Stimulated activated CD8-positive, alpha-beta memory T cell treated with anti-CD3 and anti-CD28 coated beads, Interleukin-15, amount 100 ng/mL, for 24 hours (primary cell): ENCODE measurements at places on chromosomes 12 and 14.

- DNase-seq, result no peak
Observed at GRCh38 chr12:116423094-116423493, 136.1 kb upstream of the MAP1LC3B2 start.

DNA sequence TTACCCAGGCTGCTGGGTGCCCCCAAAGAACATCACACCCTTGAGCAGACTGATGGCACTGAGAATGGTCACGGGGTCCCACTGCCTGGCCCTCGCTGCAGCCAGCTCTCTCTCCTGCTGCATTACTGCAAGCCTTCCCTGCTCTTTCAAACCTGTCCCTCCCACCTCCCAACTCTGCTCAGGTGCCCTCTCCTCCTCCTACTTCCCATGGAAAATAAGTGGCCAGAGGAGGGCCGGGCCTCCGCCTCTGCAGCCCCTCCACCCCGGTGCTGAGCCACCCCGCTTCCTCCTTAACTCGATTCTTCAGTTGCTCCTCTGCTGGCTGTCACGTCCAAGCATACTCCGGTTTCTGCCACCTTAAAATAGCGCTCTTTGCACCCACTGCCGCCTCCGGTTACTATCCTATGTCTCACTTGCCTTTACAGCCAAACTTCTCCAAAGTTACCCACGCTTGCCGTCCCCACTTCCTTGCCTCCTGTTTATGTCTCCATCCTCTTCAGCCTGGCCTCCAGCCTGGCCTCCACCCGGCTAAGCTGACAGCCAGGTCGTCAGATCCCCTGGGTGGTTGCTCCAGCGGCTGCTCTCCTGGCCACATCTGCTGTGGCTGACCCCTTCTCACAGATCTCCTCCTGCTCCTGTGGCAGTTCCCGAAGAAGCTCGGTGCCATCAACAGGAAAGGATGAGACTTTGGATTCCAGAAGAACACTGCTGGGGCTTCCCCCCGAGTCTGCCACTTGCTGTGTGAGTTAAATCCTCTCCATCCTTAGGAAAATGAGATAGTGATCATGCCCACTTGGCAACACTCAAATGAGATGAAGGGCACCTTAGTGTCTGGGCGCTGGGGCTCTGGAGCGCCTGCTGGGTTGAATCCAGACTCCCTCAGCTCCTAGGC lies 7.7 kb downstream of the SMIM41 start:
- no peak for DNase-seq

- DNase-seq, result no peak
Observed at GRCh38 chr12:65497660-65498059, 219.2 kb downstream of the MSRB3 start.

DNA sequence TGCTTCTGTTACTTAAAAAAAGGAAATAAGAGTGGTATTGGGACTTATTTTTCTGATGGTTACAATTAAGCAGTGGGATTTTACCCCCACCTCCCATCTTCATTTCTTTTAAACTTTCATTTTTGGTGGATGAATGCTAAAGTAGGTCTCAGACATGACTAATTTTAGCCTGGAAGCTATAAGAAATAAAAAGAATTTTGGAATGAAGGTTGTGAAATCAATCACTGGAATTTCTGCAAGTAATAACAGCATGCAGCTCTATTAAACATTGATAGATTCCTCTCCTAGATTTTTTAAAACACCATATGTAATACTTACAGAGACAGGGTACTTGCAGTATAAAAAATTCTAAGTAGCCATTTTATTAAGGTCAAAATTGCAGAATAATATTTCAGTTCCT lies 164.2 kb upstream of the CLEC14A start:
- DNase-seq, result no peak

DNA sequence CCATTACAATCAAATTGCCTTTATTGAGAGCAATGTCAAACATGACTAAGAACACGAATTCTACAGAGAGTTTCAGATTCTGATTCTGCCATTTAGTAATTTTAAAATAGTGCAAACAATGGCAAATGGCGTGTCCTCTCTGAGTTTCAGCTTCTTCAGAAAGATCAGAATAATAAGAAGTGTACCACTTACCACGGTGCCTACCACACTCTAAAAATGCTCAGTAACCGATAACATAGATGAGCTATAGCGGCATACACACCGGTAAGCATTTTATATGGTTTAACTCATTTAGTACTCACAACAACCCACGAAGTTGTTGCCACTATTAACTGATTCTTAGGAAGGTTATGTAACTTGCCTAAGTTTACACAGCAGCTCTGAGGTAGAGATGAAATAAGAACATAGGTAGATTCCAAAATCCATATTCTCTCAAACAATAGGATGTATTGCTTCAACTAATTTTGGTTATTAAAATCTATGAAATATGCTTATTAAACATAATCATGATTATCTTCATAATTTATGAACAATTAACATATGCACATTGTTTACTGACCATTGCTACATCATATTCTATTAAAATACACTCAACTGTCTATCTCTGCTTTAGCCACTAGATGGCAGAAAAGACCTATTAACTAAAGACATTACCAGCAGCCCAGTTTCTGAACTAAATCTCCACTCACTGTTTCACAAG lies 38.3 kb downstream of the SLC6A15 start:
- no peak for DNase-seq

DNA sequence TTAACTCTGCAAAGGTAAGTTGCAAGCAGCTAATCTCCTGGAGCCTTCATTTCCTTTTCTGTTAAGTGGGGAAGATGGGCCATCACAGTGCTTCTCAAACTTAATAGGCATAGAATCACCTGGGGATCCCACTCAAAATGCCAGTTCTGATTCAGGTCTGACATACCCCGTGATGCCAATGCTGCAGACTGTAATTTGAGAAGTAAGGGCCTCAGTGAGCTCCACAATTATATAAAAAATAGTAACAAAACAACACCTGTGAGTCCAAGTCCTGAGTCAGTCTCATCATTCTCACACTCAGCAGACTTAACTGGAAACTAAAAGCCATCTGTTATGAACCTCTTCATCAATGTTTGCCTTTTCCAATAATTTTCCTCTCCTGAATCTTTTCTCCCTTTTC lies 10.8 kb upstream of the PSMA6 start:
- no peak for DNase-seq

GRCh38 chr12:32603858-32604257 lies 75.2 kb upstream of the DNM1L start:
- DNase-seq, result no peak

DNA sequence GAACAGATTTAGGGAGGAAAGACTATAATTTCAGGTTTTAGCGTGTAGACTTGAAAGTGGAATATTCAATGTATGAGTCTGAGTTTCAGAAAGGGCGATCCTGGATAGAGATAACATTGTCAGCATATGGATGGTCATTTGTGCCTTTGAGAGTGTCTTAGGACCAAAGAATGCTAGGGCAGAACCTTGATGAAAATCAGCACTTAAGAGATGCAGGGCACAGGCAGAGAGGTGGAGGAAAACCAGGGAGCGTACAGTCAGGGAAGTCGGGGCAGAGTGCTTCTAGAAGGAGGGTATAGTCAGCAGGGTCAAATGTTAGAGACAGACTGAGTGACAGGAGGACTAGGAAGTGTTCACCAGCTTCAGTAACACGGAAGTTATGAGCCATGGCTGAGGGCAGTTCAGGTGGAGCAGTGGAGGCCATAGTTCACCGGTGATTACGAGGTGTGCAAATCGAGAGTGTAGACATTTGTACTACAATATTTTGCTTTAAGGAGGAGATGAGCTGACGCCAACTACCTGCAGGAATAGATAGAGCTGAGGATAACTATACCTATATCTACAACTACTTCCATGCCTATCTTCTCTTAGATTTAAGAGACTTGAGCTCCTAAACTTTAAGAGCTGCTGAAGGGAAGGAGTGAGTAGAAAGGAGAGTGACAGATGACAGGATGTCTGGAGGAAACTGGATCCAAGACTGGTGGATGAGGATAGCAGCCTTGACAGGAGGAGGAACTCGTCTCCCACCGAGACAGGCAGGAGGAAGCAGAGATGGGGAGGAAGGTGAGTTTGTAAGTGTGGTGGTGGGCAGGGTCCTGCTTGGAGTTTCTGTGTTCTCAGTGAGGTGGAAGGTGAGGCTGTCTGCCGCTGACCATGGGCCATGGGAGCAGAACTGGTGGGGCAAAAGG lies 6.5 kb downstream of the CBLN3 start:
- no peak for DNase-seq

GRCh38 chr14:73265721-73266046 lies 28.4 kb downstream of the PAPLN start:
- no peak for DNase-seq

GRCh38 chr14:65042296-65042695 lies 55.6 kb downstream of the FNTB start:
- DNase-seq, result no peak

DNA sequence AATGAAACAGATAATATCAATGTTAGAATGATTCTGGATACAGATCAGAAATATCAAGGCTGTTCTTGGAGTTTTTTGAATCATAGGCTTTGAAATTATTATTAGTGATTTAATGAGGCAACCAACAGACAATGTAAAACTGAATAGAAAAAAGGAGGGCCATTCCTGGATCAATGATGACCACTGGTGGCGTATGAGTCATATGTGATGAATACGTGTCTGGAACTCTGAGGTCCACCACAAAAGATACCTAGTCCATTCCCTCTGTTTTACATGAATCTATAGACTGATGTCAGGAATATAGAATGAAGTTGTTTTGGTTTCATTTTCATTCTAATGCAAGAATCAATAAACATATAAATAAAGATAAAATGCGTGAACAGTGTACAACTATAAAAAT lies 78.3 kb upstream of the RTL1 start:
- DNase-seq, result no peak

GRCh38 chr12:66648033-66648735 lies 30.7 kb downstream of the GRIP1 start:
- DNase-seq, result no peak

- DNase-seq, result no peak
Observed at GRCh38 chr14:96698960-96699539, 98.1 kb upstream of the VRK1 start.

DNA sequence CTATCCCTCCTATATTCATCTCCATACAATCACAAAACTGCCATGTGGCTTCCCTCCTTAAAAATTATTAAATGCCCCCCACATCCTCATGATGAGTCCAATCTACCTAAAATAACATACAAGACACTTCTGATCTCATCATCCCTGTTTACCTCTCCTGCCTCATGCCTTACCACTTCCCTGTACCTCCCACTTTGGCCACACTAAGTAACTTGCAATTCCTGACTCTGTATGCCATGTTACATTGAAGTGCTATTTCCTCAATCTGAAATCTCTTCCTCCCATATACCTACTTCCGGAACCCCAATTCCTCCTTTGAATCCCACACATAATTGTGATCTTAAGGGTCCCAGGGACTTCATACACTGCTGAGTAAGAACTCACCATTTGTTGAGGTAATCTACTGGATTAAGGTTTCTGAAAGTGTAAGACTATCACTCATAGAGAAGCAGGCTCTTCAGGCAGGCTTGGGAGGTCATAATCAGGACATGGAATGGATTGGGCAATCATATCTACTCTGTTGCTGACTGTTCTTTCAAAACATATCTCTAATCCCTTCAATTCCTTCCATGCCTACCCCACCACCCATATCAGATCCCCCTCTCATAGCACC lies 117.6 kb upstream of the PLEKHG7 start:
- DNase-seq, result no peak

DNA sequence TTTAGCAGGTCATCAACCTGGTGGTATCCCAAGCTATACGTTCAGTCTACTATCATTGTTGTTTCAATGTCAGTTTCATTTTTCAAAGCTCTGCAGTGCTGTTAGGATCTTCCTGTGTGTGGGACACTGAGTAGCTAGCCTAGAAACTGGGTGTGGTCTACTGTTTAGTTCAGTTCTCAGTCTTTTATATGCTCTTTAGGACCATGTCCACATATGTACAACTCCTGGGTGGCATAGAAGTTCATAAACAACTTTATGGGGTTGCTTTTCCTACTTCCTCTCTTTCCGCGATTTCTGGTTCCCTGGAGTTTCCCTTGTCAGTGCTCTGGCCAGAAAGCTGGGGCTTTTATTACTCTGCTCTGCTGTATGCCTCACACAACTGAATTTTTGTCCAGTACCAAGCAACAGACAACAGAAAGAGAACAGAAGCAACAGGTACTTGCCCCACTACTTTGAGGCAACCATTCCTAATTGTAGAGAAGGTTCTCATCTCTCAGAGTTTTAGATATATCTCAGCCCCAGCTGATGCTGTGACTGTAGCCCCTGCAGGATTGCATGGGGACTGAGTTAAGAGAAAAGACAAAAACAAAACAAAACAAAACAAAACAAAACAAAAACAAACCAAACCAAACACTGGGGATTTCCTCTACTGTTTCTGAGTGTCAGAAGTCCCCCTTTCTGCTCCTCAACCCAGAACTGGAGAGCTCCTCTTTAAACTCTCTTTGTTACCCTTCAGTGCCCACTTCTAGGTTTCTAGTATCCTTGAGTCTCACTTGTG lies 30.3 kb downstream of the MIS18BP1 start:
- no peak for DNase-seq

DNA sequence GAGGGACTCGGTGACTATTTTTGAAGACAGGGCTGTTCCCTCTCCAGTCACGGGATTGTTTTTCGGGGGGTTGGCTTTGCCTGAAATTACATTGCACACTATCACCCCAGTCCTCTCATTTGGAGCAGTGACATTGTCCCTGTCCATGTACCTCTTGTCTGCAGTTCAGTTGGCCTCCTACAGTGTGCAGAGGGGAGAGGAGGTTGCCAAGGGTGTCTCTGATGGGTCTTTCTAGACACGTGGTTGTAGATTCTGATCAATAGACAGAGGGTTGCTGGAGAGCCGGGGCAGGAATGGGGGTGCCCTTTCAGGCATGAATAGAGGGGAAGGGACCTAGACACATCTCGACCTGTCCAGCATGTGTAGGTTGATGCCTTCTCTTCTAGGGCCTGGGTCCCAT lies 1.2 kb downstream of the TMEM120B start:
- no peak for DNase-seq

DNA sequence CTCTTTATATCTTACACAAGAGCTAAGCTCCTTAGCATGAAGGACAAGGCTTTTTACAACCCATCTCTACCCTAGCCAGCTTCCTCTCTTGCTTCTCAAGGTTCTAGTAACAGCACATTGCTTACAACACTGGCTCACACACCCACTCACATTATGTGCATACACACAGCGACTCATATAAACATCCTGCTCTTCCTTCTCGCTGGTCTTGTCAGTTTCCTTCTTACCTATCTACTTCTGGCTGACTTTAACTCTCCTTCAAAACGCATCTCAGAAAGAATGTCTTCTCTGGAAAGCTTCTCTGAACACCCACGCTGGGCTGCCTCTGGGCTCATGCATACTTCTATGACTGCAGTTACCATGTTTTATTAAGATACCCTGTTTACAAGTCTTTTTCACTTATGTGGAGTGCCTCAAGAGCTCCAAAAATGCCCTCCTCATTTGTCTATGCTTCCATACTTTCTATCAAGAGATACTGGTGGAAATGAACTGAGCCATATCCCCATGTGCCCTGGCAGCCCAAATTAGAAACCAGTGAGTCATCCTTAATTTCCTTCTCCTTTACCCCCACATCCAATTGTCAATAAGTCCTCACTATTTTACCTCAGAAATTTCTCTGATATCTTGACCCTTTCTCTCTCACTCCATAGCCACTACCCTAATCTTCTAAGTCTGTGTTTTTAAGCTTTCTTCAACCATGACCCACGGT lies 126.9 kb upstream of the KRAS start:
- no peak for DNase-seq
